ENCODE measurements at places on chromosomes 5 and 9.

DNA sequence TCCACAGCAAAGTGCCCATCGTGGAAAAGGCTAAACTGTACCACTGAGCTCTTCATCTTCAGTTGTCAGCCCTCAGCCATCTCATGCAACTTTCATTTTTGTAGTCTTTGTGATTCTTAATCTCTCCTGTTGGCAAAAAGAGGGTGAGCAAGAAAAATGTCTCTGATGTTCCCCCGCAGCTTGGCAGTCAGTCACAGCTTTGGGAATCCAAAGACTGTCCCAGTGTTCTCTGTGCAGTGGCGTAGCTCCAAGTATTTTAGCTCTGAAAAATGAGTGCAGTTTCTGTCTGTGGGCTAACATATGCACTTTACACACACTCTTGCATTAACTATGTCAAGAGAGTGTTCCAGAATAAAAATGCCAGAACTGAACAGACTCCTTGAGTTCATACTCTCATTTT, 372.2 kb downstream of the TMEM232 start:
- DNase-seq: no peak

GRCh38 chr5:37448941-37449340, 69.8 kb downstream of the WDR70 start:
- DNase-seq: no peak

- DNase-seq: no peak
Observed at GRCh38 chr5:15105799-15106393, 234.3 kb upstream of the ANKH start.

GRCh38 chr5:143154510-143155370, 248.7 kb downstream of the NR3C1 start:
- no peak for DNase-seq

GRCh38 chr9:134618833-134619447, 22.7 kb upstream of the COL5A1 start:
- DNase-seq: no peak

DNA sequence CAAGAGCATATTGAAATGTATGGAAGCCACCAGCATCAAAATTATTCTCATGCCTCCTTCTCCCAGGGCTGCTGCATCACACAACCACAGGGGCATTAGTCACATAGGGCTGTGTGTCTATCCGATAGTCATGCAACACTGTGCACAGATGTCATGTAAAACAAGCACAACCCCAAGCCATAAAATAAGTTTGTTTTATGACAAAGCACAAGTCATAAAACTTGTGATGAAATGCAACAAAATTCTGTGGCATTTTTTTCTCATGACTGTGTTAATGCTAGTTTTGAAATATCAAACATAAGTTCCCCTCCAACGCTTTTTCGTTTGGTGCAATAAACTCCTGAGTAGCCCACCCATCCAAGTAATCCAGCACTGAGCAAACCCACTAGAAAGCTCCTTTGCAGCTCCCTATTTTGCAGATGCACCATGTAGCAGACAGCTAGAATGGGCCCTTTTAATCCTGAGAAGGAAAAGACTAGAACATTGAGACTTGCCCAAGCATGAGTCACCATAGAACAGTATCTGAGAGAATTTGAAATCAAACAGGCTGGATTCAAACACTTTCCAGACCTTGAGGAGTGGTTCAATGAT, 93.3 kb upstream of the ZNF366 start:
- no peak for DNase-seq

DNA sequence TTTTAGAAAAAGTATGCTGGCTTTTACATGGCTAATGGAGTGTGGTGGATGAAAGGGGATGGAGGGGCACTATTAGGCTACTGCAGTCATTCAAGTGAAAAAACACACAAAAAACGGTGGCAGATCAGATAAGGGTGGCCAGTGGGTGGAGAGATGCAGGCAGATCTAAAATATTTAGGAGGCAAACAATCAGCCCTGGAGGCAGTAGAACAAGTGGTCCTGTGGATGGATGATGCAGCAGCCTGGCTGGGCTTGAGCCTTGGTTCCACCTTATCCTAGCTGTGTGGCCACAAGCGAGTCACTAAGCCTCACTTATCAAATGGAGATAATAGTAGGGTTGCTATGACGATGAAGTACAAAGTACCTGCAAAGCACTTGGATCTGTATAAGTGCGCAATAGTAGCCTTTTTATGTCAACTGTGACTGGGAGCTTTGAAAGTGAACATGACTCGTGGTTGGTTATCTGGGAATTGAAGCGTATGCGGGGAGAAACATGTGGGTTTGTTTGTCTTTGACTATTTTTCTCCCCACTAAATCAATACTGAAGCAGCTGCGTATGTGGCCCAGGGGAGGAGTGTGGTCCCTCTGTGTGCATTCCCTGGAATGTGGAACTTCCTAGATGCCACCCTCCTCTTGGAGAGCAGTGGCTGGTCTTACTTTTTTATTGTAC, 20.2 kb downstream of the NSG2 start:
- no peak for DNase-seq

- DNase-seq: no peak
Observed at GRCh38 chr5:150627731-150628545, 12.5 kb upstream of the SYNPO start.

DNA sequence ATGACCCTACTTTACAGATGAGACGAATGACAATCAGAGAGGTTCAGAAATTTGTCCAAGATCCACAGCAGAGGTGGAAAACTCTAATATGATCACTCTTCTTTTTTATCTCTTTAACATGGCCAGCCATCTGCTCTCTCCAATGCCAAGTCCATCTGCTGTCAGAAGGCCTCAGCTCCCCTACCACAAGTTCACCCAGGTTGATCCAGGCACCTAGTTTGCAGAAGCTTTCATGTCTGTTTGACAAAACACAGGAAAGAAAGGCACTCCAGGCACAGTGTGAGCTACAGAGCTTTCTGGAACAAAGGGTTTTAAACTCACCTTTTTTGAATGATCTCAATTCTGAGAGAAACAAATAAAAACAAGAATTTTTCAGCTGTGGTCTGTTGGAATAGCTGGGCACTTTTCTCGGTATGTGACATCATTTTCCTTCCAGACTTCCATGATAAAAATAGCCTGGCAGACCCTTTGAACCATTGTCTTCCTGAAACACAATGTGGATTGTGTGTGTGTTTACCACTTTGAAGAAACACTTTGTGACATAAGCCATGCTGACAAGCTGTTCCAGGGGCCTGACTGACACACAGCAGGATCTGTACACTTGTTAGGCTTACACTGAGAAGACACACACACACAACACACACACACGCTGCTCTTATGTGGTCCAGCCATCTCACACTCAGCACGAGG, 214.3 kb downstream of the AGTPBP1 start:
- DNase-seq: no peak

DNA sequence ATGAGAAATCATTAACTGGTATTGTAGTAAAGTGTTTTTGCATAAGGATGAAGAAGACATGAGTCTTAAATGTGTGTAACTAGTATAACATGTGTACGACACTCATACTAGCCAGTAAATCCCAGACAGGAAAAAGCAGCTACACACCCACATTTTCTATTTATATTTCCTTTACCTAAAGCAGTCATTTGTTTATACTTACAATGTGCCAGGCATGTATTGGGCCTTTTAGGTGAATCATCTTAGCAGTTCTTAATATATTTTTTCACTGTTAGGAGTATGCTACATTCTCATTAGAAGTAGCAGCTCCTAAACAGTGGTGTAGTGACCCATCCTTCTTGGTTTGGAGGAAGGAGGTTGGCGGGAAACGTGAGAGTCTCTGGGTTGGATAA, 55.8 kb upstream of the TMC1 start:
- DNase-seq: no peak

DNA sequence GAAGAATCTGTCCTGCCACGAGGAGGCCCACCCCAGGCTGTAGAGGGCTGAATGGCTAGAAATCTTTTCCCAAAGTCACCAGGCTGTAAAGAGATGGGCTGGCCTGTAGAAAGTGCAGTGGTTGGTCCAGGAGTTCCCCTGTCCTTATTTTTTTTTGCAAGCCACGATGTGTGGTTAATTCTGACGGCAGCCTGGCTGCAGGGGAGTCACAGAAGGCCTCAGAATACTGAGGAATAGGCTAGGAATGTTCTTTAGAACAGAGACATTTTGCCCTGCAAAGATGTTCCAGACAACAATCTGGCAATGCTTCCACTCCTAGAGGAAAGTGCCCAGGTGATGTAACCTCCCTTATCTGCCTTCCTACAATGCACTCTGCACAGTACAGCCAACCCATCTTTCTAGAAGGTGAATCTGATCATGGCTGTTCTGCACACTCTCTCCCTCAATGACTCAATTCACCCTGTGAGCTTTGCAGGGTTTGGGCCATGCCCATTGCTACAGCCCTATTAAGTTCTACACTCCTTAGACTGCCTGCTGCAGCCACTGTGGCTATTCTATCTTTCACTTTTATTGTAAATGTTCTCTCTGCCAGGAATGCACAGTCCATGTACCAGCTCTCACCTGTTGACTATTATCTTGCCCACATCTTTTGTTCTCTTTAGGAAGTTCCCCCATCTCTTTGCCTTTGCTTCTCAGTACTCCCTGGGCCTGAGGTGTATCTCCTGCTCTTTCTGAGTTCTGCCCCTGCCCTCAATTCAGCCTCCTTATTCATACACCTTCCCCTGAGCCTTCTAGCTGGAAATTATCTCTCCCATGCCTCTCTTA, 377.8 kb upstream of the CLINT1 start:
- no peak for DNase-seq

GRCh38 chr5:179568721-179569120, 18.4 kb downstream of the RUFY1 start:
- no peak for DNase-seq

DNA sequence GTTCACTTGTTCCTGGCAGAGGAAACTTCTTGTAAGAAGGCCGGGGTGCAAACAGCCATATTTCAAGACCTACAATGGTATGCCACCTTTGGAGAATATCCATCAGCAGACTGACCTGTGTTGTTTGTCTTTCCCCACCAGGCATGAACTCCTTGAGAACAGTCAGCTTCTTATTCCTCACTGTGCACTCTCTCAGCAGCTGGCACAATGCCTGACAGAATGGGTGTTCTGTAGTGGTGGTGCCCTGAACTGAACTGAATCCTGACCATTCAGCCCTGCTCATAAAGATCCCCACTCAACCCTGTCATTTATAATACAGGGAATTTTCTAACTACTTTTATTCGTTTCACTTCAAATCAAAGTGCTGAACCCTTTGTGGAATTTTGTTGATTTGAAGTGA, 206.9 kb downstream of the COX7C start:
- DNase-seq: no peak

DNA sequence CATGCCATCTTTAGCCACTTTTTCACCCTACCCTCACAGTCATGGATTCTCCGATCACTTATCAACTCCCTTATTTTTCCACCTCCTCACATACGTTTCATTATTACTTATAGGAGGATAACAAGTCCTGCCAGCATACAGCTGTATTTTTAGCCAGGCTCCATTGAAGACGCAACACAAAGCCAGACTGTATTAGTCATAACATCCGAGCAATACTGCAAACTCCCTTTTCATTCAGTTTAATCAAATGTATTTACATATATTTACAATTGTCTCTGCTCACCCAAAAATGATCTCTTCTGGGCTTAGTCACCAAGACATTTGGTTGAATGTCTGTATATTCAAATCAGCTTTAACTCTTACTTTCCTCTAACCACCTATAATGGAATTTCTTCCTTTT, 126.4 kb upstream of the PRLR start:
- no peak for DNase-seq

DNA sequence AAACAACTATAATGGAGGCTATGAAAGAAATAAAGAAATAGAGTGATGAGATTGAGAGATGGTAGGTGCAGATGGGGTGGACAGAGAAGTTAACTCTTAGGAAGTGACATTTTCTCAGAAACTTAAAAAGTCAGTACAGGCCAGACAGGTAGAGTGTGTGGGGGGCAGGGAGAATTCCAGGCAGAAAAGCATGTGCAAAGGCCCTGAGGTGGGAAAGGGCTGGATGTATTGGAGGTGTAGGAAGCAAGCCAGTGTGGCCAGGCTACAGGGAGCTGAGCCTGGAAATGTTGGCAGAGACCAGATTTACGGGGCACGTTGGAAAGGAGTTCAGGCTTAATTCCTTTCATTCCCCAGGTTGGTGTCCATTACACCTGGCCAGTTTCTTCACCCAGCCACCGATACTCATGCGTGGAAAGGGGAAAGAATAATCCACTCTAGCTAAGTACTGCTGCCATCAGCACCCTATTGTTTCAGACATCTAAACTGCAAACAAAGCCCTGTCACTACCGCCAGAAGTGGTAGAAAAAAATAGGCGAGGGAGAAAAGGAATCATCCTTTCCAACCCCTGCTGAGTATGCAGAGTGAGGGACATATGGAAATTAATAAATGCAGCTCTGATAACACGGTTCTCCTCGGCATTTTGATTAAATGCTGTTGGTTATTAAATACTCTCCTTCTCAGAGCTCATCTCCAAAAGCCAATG, 116.8 kb upstream of the GPR151 start:
- no peak for DNase-seq

GRCh38 chr5:150152636-150153462, 2.8 kb downstream of the PDGFRB start:
- DNase-seq: no peak

- DNase-seq: no peak
Observed at GRCh38 chr9:88682431-88682831, 147.5 kb downstream of the NXNL2 start.

DNA sequence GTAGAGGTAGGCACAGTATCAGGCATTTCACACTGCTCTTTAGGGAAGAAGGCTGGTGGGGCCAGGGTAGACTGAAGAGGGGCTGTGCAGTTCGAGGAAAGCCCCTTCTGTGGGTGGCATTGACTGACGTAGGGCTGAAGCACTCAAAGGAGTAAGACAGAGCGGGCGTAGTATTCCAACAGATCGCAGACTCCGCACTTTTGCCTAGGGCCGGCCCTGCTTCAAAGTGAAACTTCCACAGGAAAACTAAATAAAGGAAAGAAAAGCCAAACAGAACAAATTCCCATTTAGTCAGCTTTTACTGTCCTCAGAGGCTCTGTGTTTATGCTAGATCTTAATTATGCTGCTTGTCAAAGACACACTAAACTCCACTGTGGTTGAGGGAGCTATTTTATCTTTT, 493.0 kb upstream of the WWC1 start:
- no peak for DNase-seq

- DNase-seq: no peak
Observed at GRCh38 chr5:152271420-152271819, 133.7 kb downstream of the NMUR2 start.

DNA sequence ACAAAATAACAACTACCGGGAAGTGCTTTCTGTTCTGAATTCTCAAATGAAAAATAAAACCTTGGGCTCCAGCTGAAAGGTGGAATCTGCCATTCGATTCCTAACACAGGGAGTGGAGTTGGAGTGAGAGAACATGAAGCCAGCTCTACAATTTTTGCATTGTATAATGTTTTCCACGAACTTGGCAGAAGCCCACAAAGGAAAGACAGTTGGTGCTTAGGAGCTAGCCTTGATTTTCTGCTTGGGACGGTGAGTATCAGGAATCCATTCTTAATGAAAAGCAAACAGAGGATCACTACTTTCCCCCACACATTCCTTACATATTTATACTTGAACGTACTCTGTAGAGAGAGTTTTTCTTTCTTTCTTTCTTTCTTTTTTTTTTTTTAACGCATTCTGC, 74.2 kb upstream of the FBXL7 start:
- no peak for DNase-seq

GRCh38 chr9:4827224-4827623, 34.5 kb downstream of the RCL1 start:
- no peak for DNase-seq
